ENCODE measurements at places on chromosomes 12 and 14. TPM values are rescaled to one million over a fixed set of nuclear protein-coding genes. Genes with fewer than 3 reads are reported as not detected.

GRCh38 chr12:47709237-47709636, 3.4 kb upstream of the RPAP3 start:
- no peak for DNase-seq

DNA sequence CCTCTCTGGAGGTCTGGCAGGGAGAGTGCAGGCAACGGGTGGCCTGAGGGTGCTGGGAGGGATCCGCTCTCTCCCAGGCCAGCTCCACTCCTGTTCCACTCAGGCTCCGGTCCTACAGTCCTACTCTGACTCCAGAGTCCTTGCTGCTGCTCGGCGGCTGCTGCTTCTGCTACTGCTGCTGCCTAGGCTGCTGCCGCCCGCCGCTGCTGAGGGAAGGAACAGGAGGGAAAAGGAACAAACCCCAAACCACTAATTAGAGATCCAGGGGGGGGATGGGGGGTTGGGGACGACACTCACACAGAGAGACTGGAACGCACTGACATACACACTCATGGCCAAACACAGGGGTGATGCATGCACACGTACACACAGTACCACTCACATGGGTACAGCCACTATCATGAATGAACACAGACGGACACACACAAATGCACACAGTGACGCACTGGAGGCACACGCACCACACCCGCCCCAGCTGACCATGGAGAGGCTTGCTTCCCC, at the start of gene SP7:
TSS of gene SP7 (minus strand) at position 174 of the 501 bp plus-strand sequence. CDS start 708 bp downstream, outside the sequence.
- DNase-seq = no peak

DNA sequence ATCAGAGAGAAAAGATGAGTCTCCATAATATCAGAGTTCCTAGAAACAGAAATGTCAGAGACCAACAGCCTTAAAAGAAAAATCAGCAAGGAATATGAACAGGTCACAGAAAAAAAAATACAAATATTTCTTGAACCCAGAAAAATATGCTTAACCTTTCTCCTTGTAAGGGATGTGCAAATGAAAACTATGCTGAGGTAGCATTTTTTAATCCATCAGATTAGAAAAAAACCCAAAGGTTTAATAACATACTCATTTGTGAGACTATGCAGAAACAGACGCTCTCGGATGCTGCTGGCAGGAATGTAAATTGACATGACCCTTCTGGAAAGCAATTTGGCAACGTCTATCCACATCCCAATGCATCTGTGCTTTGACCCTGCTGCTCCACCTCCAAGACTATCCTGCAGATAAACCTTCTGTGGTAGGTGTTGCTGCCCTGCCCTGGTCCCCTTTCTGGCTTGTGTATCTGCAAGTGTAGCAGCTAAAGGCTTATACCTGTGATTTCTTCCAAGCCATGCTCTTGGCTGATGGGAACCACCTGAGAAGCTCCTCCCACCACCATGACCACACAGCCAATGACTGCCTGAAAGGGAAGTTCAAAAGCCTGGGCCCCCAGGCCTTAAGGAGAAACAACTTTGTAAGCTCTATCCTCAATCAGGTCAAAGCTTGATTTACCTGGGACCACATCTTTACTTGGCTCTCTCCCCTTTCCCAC, 49.4 kb downstream of the LTBP2 start:
- DNase-seq = peak; percentile 56

DNA sequence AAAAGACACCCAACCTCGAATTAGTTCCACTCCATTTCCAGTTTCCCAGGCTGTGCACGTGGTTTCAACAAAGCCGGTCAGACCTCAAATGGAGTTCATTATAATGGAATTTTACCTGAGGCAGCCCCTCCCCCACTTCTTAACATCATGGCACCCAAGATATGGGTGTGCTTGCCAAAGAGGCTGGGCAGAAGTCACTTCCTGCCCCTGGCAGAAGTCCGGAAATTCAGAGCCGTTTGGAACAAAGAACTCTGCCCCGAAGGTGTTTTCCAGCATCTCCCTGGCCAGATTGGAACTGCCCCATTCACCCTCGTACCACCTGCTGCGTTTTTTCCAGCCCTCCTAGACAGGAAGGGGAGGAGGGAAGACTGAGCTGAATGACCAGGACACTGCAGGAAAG, 8.2 kb downstream of the VDR start:
- DNase-seq = peak; percentile 74

GRCh38 chr12:122097584-122097926, 19.0 kb downstream of the MLXIP start:
- no peak for DNase-seq

DNA sequence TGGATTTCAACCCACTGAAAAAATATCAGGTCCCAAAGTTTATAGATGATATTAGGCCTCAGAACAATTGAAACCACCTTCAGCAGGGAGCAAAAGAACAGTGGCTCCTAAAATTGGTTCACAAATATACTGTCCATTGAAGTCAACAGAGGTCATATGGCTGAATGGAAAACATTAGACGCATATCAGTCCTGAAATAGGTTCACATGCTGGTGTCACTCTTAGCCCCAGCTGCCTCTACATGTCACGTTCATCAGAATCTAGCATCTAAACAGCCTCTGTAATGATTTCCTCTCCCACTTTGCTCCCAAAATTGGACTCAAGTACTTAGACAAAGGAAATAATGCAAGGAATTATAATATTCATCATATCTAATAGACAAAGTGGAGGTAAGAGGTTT, 8.7 kb downstream of the FLRT2 start:
- no peak for DNase-seq

DNA sequence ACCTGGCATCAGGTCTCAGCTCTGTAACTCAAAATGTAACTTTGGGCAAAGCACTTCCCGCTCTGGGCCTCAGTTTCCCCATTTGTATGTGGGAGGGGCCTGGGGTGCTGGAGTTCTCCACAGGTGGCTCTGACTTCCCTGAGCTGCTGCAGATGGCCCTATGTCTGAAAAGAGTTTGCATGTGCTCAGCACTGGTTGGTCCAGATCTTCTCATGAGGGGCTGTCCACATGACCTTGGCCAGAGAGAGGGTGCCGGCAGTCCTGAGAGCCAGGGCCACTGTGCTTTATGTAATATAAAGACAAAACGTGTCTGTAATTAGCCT, 7.2 kb upstream of the CACNA2D4 start:
- no peak for DNase-seq

Gene EPYC
- not detected for total RNA-seq

Gene SMCO3
- total RNA-seq = 0.23 TPM

Gene CDK2
- 57.5 TPM for total RNA-seq

Gene CLEC4C
- not detected for total RNA-seq

Gene MEG3
- 14.3 TPM for total RNA-seq

Gene SOCS2
- total RNA-seq = 20.2 TPM

All from Daoy (cell line).